ENCODE measurements at places on chromosomes 7 and 10. TPM values are rescaled to one million over a fixed set of nuclear protein-coding genes. Genes with fewer than 3 reads are reported as not detected.

GRCh38 chr10:52353960-52354394 is 39.9 kb downstream of the DKK1 start:
- peak; percentile 65 for ATAC-seq

GRCh38 chr7:140479062-140479738 is at the start of gene MKRN1:
Gene MKRN1 (minus strand): TSS chr7:140479505. CDS start chr7:140479344, 161 bp downstream.
- peak; percentile 98 for ATAC-seq

AKR1E2 gene
- total RNA-seq: 19.3 TPM

HHEX gene
- 6.3 TPM for total RNA-seq

- no peak for ATAC-seq
Measured at GRCh38 chr7:20340839-20341238, 10.1 kb downstream of the ITGB8 start.

GRCh38 chr7:143271240-143271639 is 8.0 kb downstream of the GSTK1 start:
- no peak for ATAC-seq

DNA sequence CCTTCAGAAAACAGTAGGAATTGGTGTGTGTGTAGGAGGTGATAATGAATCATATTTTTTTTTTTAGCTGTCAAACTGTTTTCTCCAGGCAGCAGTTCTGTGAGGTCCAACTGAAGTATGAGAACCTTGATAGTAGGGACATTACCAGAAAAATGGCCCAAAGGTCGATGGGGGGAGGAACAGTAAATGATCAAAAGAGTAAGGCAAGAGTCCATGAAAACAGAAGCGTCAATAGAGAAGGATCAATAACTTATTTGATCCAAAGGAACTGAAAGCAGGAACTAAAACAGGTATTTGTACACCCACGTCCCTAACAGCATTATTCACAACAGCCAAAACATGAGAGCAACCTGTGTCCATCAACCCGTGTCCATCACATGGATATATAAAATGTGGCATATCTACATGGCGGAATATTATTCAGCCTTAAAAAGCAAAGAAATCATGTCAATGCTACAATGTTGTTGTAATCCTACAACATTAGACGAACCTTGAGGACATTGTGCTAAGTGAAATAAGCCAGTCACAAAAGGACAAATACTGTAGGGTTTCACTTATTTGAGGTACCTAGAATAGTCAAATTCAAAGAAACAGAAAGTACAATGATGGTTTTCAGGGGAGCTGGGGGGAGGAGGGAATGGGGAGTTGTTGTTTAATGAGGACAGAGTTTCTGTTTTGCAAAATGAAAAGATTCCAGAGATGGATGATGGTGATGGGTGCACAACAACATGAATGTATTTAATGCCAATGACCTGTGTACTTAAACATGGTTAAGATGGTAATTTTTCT is 214.0 kb upstream of the KLF14 start:
- no peak for ATAC-seq

GRCh38 chr7:39535720-39536119 is 30.5 kb upstream of the YAE1 start:
- no peak for ATAC-seq

GRCh38 chr7:140512317-140513000 is 33.2 kb upstream of the MKRN1 start:
- ATAC-seq: no peak

FHIP2A gene
- total RNA-seq: 51.5 TPM

PAPOLB gene
- total RNA-seq: 0.19 TPM

Measured in gastroesophageal sphincter (tissue), 4 donors.